T-cell (primary cell): ENCODE measurements at places on chromosomes 6 and 20. TPM values are rescaled to one million over a fixed set of nuclear protein-coding genes. Genes with fewer than 3 reads are reported as not detected.

The MANEA gene
- total RNA-seq = 12.7 TPM

The PDYN gene
- total RNA-seq = not detected

DNA sequence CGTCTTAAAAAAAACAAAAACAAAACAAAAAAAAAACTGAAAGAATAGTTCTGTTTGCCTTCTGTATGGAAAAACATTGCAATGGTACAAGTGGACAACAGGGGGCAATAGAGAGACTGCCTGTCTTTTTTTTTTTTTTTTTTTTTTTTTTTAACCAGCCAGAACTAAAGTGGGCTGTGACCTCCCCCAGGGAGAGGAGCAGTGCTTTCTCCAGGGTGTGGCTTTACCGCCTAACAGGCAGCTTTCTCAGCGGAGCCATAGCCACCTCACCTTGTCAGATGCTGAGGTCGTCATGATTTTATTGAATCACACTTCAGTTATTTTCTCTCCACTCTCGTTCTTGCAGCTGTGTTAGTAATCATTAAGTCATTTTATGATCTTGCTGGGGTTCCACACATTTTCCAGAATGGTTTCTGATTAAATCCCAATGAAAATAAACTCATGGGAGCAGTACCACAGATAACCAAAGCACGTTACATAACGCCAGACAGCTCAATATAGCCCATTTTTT lies 78.4 kb downstream of the GMPR start:
- no peaks in the 10 kb centered on the region for H3K27me3 ChIP-seq
- peak overlapping the region; percentile 21 for H3K27ac ChIP-seq
- DNase-seq = no peak
- no peak overlapping the region for H3K4me3 ChIP-seq

GRCh38 chr20:47727170-47727880 lies 58.0 kb downstream of the SULF2 start:
- peak overlapping the region; percentile 81 for H3K27ac ChIP-seq
- no peaks in the 10 kb centered on the region for H3K36me3 ChIP-seq
- no peaks in the 10 kb centered on the region for H3K27me3 ChIP-seq
- DNase-seq = peak; percentile 78

- no peaks in the 10 kb centered on the region for H3K36me3 ChIP-seq
- peaks cover 3% of the 10 kb centered on the region for H3K4me1 ChIP-seq
- DNase-seq = no peak
- H3K4me3 ChIP-seq = no peak overlapping the region
- H3K27me3 ChIP-seq = no peaks in the 10 kb centered on the region
These were observed 6.9 kb downstream of the TCF15 start for GRCh38 chr20:603116-603640.
